AG04449 (cell line): ENCODE measurements at places on chromosomes 5 and 9.

GRCh38 chr5:95940758-95941682 lies 20.6 kb downstream of the ELL2 start:
- DNase-seq = no peak

DNA sequence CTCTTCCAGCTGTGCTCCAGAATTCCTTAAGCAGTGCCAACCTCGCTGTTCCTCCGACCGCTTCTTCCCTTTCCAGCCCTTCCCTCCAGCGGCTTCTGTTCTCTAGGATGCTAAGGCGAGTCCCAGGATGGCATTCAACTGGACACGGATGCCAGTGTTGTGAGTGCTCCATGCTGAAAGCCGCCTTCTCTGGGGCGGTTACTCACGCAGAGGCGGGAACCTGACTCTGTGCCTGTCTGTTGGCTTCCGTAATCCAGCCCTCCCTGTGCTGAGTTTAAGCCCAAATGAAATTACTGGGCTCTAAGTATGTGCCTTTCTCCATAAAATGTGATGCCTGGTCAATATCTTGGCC lies 20.2 kb downstream of the COL5A1 start:
- no peak for DNase-seq

GRCh38 chr5:40906351-40906751 lies 2.9 kb upstream of the C7 start:
- no peak for DNase-seq

DNA sequence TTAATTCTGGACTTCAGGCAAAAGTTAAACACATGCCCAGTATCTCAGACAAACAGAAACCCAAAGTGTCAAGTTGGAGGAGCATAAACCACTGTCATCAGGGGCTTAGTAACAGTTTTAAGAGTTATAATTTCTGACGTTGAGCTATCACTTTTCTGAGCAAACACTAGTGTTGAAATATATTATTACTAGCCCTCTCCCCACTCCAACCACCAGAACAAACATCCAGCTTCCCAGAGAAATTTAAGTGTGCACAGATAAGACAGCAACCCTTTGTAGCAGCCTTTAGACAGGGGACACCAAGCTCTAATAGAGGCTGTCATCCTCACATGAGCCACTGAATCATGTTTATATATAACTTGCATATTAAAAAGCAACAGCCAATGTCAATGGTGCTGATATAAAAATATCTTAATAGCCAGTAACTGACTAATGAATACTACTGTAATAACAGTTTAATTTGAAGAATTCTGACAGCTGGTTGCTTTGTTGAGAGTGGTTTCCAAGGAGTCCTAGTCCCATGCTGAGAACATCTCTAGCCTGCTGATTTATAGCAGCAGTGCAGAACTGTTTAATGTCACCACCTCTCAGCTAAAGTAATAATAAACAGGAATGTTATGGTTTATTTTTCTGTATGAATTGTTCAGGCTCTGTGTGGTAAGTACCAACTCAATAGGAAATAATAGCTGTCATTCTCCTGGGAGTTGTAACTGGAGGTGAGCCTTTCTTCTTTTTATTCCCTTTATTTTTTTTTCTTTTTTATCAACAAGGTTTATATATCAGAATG lies 528.7 kb upstream of the ZNF608 start:
- no peak for DNase-seq

DNA sequence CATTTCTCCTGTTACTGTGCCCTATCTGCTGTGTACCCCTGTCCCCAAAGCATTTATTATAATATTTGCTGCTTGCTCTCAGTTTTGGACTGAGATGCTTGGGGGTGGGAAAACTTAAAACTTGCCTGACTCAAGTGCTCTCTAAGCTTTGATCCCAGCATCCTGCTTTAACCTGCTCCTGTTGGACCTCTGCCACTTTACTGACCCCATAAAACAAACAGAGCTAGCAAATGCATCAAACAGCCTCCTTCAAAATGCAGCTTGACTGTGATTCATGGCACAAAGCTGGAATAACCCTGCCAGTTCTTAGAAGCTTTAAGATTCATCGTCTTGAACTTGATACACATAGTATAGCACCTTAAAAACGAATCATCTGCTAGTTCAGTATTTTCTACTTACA lies 212.5 kb downstream of the DEPDC1B start:
- no peak for DNase-seq
